ENCODE measurements at places on chromosomes 12 and 14.

DNA sequence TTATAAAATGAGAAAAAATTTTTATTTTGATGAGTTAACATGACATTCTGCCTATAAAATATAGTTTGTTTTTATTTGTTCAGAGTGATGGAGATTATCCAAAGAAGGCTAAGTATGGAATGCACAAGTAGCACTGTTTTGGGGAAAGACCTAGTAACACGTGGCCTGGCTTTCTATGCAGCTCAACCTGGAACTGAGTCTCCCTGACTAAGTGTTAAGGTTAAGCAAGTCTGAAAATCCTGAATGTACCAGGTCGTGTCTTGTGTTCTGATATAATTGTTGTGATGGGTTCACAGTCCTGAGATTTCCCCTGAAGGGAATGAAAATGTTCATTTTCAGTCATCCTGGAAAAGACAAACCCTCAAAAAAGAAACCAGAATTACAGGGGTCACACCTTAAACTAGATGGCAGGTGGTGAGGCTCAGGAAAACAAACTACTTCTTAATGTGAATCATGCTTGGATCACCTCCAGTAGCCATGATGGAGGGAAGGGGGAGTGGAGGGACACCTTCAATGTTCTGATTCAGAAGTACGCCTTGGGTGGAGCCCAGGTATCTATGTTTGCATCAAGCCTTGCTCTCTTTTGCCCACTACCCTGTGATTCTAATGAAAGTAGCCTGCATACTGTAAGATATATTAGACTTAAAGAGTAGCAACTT, 236.8 kb downstream of the ALX1 start:
- DNase-seq = no peak

DNA sequence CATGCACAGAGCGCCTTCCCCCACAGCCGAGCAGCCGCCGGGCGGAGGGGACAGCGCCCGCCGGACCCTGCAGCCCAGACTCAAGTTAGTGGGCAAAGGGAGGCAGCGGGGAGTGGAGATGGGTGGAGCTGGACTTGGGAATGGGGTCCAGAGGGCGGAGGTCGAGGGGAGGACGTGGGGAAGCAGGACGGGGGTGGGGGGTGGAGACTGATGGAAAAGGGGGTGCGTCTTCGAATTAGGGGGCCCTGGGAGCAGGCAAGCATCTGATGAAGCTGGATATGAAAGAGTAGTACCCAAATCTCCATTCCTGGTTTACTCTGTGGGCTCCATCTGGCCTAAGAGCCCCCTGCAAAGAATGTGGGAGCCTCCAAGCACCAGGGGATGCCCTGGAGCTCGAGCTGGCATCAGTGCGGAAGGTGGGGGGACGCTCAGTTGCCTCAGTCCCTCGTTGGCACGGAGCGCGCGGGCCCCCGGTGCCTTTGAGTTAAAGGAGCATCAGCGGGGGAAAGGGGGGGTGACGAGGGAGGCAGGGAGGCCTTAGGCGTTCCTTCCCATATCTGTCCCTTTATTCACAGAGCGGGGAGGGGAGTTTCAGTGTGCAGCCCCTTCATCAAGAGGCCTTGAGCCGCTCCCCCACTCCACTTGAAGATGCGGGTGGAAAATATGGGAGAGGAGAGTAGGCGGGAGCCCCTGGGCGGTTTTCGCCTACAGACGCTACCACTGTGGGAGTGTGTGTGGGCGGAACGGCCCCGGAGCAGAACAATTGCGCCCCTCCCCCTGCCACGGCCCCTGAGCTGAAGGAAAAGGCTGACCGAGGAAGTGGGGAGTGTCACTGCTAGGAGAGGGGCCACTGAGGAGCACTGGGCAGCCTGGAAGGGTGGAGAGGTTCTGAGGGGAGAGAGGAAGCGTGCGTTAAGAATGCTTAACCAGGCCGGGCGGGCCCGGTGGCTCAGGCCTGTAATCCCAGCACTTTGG, 644 bp downstream of the NAB2 start:
- DNase-seq = no peak

DNA sequence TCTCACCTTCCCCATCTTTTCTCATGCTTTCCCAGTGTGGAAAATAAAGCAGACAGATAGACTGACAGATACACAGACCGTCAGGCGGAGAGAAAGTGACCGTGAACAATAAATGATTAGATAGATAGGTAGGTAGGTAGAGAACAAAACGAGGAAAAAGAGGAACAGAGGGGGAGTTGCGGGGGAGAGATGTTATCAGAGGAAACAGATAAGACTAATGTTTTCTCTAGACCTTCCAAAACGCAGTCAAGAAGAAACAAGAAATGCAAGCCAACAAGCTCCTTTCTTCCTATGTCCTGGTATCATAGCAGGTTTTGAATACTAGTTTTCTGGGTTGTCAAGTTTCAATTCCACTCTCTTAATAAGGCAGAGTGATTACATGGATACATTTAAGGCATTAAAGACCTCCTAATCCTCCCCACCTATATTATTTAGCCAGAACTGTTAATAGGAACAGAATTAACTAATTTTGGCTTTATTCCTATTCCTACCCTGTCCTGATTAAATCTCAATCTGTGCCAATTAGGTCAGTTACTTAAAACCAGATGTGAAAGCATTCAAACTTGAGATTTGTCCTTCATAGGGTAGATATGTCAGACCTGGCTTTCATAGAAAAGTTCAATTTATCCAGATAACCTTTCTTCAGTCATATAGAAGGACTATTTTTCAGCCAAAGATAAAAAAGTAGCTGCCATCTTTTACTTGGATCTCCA, 89.0 kb upstream of the PTPRR start:
- DNase-seq = no peak

- no peak for DNase-seq
These were observed 21.9 kb upstream of the PGF start for GRCh38 chr14:74977164-74977900.

DNA sequence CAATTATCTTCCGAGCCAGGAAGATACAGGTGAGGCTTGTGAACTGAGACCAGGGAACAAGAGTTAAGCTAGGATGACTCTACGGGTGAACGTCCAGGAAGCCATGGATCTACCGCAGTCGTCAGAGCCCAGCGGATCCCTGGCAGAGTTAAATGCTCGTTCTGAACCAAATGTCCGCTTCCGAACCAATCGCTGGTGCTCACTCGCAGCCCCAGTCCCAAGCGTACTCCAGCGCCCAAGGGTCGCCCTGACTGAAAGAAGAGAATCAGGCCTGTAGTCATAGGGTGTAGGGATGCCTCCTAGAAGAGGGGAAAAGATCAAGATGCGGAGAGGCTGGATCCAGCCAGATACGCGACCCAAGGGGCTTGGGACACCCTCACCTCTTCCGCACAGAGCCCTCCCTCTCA, 283 bp downstream of the VIPAS39 start:
- no peak for DNase-seq

Data from stimulated activated CD8-positive, alpha-beta memory T cell treated with anti-CD3 and anti-CD28 coated beads, Interleukin-2, amount 100 ng/mL, for 48 hours (primary cell).